ENCODE measurements at places on chromosomes 1 and 21. TPM values are rescaled to one million over a fixed set of nuclear protein-coding genes. Genes with fewer than 3 reads are reported as not detected.

Gene SYT2
- 0.01 TPM for total RNA-seq

Gene OR2L3
- total RNA-seq: not detected

Gene C1orf56
- 8.4 TPM for total RNA-seq

Gene HSD3B2
- total RNA-seq: not detected

Gene RPE65
- total RNA-seq: not detected

Gene CRTC2
- 38.4 TPM for total RNA-seq

Gene PAFAH2
- 9.1 TPM for total RNA-seq

Gene RIPPLY3
- total RNA-seq: 0.56 TPM

Gene SMCP
- total RNA-seq: not detected

Gene TLR5
- 0.07 TPM for total RNA-seq

All from A549 treated with CpdA at 1 μM for 4 hours (cell line).